Muscle of leg (tissue), 16 donors: ENCODE measurements at places on chromosomes 2 and 18. TPM values are rescaled to one million over a fixed set of nuclear protein-coding genes. Genes with fewer than 3 reads are reported as not detected.
A peak's percentile ranks its signal among the peaks of the same experiment; 100 is the strongest.

GRCh38 chr18:10797896-10798295 lies 272.1 kb downstream of the NAPG start:
- no peak for DNase-seq

DNA sequence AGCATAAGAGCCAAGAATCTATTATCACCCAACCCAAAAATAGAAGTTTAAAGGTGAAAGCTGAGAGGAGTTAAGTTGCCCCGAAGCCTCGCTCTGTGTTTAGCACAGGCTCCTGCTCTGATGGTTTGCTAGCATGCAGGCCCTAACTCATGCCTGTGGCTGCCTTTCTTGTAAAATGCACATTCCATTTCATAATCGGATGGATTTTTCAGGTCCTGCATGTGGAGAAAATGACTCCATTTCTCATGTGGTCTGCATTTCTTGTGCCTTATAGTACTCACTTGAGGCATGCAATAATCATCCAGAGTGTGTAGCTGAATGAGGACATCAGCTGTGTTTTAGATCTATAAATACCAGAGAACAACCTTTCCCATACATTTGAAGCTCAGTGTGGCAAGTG lies 381.8 kb downstream of the CPS1 start:
- DNase-seq: peak; percentile 73

- DNase-seq: no peak
Observed at GRCh38 chr2:104404526-104404925, 449.4 kb upstream of the POU3F3 start.

The PLGLB1 gene
- 1.6 TPM for total RNA-seq

DNA sequence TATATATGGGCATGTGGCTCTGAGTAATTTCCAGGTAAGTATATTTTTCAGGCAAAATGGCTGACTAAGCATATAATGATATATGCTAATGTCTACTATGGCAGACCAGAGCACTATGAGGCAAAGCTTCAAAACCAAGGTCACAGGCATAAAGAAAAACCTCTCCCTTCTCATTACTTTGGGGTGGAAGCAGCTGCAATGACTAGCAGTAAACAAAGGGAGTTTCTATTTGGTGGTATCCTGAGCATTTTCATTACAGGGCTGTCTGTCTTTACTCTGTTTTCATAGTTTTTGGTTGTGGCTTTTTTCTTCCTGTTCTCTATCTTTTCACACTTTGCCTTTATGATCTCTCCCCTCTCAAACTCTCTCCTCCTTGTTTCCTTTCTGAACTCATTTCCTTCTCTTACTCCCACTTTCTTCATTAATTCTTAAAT lies 15.6 kb downstream of the PDE6D start:
- no peak for DNase-seq

The MPPE1 gene
- total RNA-seq: 22.6 TPM

GRCh38 chr2:103788951-103789350 lies 1027.1 kb downstream of the TMEM182 start:
- DNase-seq: no peak

GRCh38 chr2:57330447-57330846 lies 716.2 kb upstream of the VRK2 start:
- DNase-seq: peak; percentile 8

The GPR39 gene
- total RNA-seq: 0.09 TPM

DNA sequence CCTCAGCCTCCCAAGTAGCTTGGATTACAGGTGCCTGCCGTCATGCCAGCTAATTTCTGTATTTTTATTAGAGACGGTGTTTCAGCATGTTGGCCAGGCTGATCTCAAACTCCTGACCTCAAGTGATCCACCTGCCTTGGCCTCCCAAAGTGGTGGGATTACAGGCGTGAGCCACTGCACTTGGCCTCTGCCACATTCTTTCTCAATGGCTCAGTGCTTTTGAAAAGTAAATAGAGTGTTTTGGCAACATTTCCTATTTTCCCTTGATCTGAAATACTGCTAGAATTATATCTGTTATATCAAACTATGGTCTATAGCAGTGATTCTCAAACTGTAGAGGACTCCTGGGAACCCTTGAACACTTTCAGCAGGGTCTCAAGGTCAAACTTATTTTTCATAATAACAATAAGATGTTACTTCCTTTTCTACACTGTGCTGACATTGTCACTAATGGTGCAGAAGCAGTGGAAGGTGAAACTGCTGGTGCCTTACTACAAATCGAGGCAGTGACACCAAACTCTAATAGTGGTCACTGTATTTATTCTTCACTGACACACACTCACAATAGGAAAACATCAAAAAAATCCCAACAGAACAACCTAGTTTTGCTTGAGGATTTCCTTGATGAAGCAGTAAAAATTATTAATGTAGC lies 10.6 kb downstream of the DAW1 start:
- DNase-seq: no peak

The IL36A gene
- total RNA-seq: not detected

DNA sequence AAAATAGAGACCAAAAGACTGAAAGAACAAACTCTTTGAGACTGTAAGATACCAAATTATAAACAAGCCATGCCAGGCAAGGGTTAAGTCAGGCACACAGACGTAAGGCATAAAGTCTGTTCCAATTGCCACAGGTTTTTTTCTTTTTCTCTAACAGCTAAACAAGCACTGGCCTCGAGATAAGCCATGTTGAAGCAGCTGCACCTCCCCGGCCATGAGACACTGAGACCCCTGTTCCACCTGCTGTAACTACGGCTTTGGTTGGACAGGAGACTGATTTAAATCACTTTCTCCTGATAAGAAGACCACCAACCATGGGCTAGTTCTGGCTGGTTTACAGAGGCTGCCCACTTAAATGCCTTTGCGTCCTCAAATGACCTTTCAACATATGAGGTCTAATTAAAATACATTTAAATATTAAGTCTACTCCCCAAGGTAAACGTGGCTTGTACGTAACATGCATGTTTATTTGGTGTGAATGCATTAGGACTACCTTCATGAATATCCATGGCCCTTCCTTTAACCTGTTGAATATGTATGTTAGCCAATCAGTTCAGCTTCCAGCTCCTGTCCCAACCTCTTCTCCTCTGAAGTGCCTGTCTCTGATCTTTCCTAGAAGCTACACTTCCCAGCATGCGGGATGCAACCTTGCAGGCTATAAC lies 117.2 kb downstream of the CMPK2 start:
- DNase-seq: peak; percentile 16

GRCh38 chr2:46806526-46806925 lies 109.1 kb downstream of the MCFD2 start:
- no peak for DNase-seq

The SLC11A1 gene
- 0.49 TPM for total RNA-seq

DNA sequence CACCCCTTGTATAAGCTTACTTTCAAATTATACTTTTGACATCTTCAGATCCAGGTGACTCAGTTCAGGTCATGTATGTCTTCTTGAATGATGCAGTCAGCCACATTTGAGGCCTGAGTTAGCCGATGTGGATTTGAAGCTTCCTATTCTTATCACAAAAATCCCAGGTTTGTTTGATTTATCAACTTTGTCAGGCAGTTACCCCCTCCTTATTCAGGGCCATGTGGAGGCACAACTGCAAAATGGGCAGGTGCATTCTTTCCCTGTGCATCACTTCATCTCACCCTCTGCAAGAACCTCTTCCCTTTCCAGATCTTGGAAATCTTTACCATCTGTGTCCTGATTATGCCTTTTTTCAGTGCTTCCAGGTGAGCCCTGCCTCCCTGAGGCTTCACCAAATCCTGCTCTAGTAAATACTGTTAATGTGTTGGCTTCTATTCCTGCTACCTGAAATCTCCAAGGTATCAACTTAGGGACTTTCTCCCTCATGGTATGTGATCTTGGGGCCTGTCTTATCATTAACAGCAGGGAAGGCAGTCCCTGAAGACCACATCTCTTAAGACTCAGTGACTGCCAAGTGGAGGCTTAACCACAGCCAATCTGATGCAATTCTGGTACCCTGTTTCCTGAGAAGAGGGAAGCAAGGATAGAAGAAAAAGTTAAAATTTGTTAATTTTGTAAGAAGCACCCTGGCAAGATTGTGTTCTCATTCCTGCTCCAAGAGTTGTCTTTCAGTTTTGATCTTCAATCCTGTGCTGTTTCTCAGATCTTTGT lies 9.4 kb upstream of the ARHGAP28 start:
- no peak for DNase-seq

The AFF3 gene
- total RNA-seq: 7.2 TPM

GRCh38 chr18:3667255-3668137 lies 217.5 kb downstream of the TGIF1 start:
- no peak for DNase-seq

- DNase-seq: no peak
Observed at GRCh38 chr18:48609114-48609513, 70.3 kb downstream of the CTIF start.

- DNase-seq: peak; percentile 61
Observed at GRCh38 chr2:239727776-239728600, 297.2 kb downstream of the NDUFA10 start.

The GPR75 gene
- total RNA-seq: 0.75 TPM

The COL6A3 gene
- 370 TPM for total RNA-seq

DNA sequence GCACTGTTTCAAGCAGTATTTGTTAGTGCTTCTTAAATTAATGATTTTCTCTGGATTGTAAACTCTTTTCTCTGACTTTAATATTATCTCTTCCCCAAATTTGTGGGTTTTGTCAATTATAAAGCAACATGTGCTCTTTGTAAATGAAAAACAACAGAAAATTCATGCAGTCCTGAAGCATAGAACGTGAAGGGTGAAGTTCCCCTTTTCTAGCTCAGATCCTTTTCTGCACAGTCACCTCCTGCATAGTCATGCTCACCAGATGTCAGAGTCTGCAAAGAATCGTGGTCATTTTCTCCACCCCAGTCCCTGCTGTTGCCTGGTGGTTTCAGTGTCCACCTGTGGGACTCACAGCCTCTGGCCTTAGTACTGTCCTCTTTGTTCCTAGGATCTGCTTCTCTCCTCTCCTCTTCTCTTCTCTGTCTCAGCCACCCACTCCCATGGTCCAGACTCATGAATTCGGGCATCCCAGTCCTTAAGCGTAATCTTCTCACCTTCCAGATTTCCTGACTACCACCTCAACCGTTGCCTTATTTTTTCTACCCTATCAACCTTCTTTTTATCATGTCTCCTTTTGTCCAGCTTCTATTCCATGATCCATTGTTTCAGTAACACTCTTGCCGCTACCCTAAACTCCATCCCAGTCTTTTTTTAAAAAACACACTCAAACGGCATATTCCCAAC lies 229.1 kb downstream of the RTP5 start:
- DNase-seq: peak; percentile 27

GRCh38 chr2:239392072-239392357 lies 8.8 kb downstream of the HDAC4 start:
- no peak for DNase-seq

DNA sequence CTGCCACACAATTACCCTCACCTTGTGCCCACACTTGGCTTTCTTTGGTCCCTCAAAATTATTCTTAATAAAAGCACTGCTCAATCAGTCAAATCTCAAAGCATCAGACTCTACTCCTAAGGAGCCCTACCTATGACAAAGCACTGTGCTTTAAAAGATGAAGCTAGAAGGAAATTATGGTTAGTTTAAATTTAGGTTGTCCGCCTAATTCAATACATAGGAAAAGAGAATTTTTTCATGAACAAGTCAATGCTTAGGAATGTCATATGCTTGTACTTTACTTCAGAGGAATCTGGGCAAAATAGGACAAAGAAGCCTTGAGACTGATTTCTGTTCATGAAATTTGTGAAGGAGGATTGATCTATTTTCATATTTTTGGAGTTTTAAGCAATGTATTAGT lies 726.4 kb upstream of the CDH2 start:
- no peak for DNase-seq

The ZNF396 gene
- 1.3 TPM for total RNA-seq

The TPO gene
- 0.18 TPM for total RNA-seq
